ENCODE measurements at places on chromosomes 6 and 20.

GRCh38 chr20:9926476-9926875, 87.6 kb upstream of the PAK5 start:
- no peak for DNase-seq

GRCh38 chr20:1491860-1492642, 831 bp upstream of the SIRPB2 start:
- no peak for DNase-seq

DNA sequence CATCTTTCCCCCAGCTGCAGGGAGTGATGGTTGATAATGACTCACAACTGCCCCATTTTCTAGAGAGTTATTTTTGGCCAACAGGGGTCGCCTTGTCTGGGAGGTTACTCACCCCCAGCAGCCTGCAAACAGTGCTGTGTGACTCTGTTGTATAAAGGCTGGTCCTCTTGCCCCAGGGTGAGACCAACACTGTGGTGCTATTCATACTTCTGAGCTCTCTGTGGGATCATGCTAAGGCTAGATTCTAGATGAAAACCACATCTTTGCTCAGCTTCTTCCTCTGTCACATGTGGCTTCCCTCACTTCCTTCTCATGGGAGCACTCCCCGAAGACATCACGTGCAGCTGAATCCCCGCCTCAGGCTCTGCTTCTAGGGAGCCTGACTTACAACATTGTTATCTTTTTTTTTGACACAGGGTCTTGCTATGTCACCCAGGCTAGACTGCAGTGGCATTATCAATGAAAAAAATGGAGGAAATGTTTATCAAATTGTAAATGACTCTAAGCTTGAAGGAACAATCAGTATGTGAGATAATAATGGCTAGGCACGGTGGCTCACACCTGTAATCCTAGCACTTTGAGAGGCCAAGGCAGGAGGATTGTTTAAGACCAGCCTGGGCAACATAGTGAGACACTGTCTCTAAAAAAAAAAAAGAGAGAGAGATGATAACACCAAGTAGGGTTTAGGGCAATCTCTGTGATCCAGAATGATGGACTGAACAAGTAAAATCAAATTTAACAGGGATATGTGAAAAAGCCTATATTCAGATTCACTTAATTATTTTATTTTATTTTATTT, 55.7 kb upstream of the SLC23A2 start:
- peak; percentile 86 for DNase-seq

DNA sequence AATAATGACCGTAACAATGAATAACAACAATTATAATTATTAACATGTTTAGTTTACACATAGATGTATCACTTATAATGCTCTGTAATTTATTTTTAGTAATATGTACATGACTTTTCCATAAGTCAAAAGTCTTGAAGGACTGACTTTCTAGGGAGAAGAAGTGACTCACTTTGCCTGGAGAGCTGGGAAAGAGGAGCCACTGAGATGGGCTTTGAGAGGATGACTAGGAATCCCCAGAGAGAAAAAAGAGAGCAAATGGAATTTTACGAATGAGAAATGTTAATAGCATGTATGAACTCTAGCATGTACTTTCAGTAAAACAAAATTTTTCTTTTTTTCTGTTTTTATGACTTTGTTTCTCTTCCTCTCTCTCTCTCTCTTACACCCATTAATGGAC, 67.8 kb upstream of the RALY start:
- DNase-seq: no peak

DNA sequence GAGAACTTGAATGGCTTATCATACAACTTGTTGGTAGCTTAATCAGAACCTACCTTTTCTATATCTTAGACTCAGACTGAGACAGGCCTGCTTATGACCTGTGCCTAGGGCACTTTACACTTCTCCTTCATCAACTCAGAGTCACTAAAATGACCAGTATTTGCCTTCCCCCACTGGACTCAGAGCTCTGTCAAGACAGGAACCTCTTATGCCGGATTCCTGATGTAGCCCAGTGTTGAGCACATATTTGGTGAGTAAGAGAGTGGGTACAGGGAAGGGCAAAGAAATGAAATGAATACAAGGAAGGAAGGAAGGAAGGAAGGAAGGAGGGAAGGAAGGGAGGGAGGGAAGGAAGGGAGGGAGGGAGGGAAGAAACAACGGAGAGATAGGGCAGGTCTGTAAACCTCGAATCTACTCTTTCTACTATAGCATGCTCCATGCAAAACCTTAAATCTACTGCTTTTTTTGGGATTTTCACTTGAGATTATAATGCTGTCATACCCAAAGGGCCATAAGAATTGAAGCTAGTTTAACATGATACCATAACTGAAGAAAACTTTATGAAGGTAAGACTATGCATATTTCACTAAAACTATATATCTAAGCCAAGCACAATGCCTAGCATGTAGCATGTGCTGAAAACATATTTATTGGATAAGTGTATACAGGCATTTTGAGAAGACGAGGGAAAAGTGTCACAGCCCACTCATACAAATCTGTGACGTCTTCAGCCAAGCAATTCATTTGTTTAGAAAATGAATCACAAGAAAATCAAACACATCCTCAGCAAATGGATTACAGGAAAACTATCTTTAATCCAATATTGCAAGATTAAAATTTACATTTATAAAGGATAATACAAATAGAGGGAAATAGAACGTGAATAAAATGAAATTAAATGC, 89.9 kb downstream of the RFX6 start:
- no peak for DNase-seq

- no peak for DNase-seq
These were observed 25.7 kb downstream of the TPX2 start for GRCh38 chr20:31764641-31765305.

DNA sequence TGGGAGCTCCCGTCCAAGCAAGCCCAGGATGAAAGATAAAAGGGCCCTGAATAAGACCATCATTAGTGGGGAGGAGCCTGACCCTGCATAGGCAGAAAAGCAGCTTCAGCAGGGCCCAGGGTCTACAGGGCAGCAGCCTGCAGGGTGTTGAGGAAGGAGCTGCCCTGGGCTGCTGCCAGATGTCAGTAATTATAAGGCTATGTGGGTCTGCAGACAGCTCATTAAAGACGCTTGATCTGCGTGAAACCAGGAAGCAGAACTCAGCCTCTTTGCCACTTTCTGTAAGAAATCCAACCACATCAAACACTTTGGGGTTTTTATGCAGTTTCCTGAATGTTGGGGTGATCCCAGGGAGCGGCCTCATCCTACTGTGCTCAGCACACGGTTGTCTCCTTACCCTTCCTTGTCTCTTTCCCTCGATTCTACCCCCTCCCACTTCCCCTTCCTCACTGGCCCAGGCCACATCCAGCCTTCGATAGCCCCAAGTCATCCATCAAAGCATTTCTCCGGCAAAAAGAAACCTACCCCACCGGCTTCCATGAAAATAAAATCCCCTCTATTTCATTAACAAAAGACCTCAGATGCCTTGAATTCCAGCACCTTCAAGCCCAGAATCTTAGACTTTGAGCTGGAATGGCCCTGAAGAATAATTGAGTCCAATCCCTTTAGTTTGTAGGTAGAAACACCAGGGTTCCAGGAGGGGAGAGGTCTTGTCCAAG, 1.0 kb upstream of the TGM6 start:
- DNase-seq: peak; percentile 56

DNA sequence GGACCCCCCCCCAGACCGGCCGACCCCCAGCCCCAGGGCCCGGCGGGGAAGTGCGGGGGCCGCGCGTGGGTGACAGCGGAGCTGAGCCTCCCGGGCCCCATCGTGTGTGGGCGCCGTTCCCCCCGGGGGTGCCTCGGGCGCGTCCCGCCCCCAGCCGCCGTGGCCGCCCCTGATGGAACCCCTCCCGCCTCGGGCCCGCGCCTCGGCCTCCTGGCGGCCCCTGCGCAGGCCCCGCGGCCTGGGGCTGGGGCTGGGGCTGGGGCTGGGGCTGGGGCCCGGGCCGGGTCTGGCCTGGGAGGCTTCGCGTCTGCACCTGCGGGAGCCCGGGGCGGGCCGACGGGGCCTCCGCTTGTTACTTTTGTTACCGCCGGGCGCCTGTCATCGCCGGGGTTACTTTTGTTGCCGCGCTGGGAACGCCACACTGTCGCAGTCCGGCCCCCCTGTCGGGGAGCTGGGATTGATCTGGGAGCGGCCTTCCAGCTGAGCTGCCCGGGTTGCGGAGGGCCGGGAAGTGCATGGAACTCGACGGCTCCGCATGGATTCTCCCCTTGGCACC, 598 bp downstream of the OGFR start:
- peak; percentile 24 for DNase-seq

DNA sequence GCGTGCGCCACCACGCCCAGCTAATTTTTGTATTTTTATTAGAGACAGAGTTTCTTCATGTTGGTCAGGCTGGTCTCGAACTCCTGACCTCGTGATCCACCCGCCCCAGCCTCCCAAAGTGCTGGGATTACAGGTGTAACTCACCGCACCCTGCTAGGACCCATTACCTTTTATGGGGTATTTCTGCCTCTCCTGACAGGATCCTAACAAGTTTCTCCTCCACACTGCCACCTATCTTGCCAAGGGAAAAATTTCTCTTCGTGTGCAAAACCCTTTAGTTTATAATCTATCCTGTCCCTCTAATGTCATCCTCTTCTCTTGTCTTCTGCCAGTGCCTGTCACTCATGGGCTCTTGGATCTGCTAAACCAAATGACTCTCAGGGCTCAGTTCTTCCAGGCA, 1.9 kb downstream of the STMND1 start:
- no peak for DNase-seq

DNA sequence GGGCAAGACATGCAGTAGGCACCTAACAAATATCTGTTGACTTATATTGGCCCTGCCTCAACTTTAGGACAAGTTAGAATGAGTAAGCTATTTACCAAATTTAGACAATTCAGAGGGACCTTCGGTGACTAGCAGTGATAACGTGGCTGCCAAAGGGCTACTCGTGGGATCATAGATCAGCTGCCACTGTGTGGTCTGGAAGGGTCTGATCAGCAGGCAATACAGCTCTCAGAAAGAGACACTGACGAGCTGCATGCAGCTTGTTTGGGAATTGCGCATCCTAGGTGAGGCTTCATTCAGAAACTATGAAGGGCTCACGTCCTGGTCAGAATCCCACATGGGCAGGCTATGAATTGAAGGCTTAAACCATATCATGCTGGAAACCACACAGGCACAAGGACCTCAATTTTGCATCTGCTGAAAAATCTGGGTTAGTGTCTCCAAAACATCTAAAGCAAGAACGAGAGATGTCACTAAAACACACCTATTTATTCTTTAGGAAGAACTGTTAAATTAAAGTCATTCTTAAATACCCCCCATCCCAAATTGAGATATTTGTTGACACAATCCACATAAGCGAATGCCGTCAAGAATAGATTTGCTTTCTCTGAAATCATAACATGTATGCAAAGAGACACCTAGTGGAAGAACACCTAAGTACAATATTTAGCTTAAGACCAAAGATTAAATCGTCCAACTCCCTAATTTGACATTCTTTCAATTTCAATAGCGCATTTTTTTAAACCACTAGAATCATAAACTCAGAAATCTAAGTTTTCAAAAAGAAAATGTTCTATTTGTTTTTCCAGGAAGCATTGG, 79.6 kb downstream of the IPCEF1 start:
- peak; percentile 56 for DNase-seq

DNA sequence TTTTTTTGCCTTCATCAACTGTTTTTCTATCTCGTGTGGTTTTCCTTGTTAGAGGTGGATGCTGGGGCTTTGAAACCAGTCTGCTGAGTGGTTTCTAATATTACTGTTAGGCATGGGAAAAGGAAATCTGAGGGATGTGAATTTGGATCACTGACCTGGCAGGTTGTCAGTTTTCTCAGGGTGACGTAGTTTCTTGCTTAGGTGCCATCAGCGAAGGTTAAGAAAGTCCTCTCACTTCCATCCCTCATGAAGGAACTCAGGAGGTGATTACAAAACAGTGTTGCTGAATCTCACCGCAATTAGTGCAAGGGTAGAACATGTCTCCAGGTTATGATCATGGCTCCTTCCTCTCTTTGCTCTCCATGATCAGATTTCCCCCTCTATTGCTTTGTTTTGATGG, 135.9 kb downstream of the SOX4 start:
- no peak for DNase-seq

DNA sequence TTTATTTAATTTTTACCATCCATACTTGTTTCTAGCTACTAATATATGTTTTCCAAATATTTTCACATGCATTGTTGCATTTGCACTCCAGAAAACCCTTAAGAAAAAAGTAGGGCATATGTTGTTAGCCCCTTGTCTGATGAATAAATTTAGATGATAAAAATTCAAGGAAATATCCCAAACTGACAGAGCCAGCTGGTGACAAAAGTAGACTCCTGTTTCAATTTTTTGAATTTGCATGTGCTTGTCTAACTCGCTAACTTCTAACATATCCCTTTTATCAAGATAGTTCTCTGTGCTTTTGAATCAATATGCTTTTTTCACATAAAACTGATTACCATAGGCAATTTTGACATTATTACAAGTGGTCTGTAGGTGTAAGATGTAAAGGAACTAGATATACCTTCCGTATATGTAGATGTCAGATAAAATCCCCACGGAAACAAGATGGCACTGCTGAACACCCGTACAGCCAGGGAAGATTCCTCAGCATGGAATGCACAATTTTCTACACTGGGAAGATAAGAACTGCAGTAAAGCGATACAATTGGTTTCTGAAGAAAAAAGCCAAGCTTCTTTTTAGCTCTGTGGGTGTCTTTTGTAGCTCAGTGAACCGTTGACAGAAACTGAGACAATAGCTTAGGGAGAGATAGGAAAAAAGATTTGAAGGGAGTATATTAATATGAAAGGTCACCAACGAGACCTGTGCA, 437.6 kb upstream of the RNF217 start:
- DNase-seq: no peak

DNA sequence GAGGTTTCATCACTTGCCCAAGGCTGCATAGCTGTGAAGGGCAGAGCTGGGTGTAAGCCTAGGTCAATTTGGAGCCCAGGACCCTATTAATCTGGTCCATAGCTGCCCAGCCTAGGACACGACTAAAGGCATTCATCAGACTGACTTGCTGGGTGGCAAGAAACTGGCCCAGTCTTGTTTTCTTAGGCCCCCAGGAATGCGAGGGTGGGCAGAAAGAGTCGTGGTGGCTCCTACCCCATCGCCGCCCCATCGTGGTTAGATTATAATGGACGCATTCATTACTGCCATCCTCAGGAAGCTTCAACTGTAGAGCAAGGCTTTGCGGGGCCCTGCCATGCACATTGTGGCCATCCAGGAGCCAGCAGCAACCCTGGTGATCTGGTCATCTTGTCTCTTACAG, 16.1 kb downstream of the DYNLRB1 start:
- DNase-seq: no peak

GRCh38 chr20:35776513-35777101, 4.8 kb downstream of the PHF20 start:
- no peak for DNase-seq

Measured in activated CD4-positive, alpha-beta T cell treated with anti-CD3 and anti-CD28 coated beads, Interleukin-10, Interleukin-2, amounts not matched to agents 100 ng/mL and 50 ng/mL, durations not matched to agents 16 hours and 8 hours (primary cell).